Activated CD8-positive, alpha-beta memory T cell treated with anti-CD3 and anti-CD28 coated beads for 1 hour (primary cell): ENCODE measurements at places on chromosomes 5 and 9.

- no peak for DNase-seq
Measured at GRCh38 chr5:36982146-36982545, 105.6 kb downstream of the NIPBL start.

GRCh38 chr9:136230365-136230764 lies 15.2 kb downstream of the QSOX2 start:
- DNase-seq, result no peak

GRCh38 chr9:130421802-130422276 lies 22.9 kb upstream of the ASS1 start:
- DNase-seq, result no peak

DNA sequence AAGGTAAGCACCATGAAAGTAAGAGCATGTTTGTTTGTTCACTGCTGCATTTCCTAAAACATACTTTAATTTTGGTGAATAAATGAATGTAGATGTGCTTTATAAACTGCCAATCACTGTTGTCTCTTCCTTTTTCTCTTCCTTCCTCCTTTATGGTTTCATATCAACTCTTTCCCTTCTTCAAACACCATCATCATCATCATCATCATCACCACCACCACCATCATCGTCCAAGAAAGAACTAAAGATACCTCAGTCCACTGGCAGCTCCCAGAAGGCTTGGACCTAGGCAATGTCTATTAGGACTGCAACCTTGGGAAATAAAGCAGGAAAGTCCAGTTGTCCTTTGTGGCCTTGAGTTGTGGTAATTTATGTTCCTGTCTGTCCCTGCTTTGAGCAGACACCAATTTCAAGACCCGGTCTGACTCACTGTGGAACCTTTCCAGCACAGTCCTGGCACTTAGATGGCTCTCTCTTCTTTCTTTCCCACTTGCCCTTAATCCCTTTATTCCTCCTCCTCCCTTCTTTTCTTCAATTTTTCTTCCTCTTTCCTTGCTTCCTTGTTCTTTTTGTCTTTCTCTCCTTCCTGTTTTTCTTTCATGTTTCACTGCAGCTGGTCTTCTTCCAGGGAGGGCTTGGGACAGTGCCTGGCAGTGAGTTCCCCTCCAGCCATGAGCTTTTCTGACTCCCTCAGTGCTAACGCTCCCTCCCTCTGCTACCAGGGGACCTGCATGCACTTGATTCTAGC lies 99.3 kb downstream of the ANGPTL2 start:
- no peak for DNase-seq

DNA sequence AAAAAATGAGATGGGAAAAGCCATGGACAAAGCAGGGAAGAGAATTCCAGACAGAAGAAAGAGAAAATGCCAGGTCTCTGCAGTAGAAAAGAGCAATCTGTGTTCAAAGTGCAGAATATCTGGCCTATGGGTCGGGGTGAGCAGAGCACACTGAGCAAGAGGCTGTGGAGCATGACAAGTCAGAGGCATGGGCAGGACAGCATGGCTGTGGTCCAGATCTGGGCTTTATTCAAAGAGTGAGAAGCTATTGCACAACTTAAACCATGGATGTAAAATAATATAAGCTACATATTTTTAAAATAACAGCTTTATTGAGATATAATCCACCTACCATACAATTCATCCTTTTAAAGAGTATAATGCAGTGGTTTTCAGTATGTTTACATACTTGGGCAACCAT lies 133.1 kb upstream of the SPDL1 start:
- no peak for DNase-seq

DNA sequence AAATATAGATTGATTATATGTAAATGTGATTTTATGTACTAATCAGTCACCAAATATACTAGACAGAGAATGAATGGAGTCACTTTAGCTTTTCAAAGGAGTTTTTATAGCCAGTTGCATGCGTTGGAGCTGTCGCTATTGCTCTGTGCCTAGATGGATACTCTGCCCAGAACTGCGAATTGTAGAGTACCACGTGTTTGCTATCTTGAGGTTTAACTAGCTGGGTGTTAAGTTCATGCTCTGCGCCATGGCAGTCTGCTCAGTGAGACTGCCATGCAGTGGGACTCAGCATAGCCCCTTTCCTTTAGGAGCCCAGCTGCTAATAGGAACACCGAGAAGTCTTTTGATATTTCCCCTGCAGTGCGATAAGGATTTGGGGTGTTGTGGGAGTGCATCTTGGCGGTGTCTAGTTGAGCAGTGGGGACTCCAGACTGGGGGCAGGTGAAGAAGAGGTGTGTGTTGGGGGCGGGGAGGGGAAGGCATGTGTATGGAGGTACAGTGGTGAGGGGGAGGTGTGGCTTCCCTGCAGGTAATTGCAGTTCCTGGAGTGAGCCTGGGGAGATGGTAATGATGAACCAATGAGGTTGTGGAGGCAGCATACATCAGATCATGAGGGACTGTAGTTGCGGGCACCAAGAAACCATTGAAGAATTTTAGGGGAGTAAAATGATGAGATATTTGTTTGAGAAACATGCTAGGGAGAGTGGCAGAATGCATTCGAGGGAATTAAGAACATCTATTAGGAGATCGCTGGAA lies 118.9 kb downstream of the TRIO start:
- DNase-seq, result no peak

- DNase-seq, result no peak
Measured at GRCh38 chr5:97726106-97726505, 543.1 kb upstream of the RIOK2 start.
